ENCODE measurements at places on chromosomes 4 and X.

DNA sequence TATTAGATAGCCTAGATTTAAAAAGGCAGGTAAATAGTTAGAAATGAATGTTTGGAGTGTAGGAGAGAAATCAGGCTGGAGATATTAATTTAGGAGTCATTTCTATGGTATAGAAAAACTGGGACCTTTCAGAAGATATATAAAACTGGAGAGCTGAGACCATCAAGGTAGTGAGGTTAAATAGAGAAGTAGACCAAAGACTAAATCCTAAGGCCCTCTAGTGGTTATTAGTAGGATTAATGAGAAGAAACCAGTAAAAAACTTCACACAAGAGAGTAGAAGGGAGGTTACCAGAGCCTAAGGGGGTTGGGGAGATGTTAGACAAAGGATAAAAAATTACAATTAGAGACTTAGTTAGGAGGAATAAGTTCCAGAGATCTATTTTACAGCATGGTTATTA lies 351.0 kb upstream of the SPANXN1 start:
- no peaks in the 10 kb centered on the region for H3K27me3 ChIP-seq
- H3K27ac ChIP-seq = no peak overlapping the region
- no peaks in the 10 kb centered on the region for H3K36me3 ChIP-seq
- no peak overlapping the region for H3K4me3 ChIP-seq
- DNase-seq = no peak

- H3K36me3 ChIP-seq = no peaks in the 10 kb centered on the region
- H3K4me3 ChIP-seq = no peak overlapping the region
These were observed 1008.3 kb downstream of the PCDH18 start for GRCh38 chr4:136524039-136524438.

- no peak overlapping the region for H3K4me3 ChIP-seq
- H3K36me3 ChIP-seq = no peaks in the 10 kb centered on the region
- H3K27ac ChIP-seq = no peak overlapping the region
- no peak for DNase-seq
- no peaks in the 10 kb centered on the region for H3K27me3 ChIP-seq
These were observed 888.4 kb upstream of the EPHA5 start for GRCh38 chr4:66558651-66559050.

DNA sequence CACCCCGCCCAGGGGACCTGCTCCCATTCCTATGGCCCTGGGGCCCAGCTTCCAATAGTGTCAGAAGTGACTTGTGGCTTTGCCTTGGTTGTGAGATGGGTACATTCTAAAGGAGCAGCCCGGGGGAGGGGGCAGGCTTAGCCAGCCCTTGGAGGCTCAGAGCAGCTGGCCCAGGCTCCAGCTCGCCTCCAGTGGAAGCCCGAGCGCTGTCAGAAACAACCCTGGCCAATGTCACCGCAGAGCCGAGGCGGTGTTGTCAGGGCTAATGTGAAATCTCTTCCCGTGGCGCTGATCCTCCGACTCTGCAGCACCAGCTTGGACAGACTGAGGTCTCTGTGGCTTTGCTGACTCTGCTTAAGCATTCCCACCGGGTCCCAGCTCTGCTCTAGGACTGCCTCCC lies 29.2 kb upstream of the ZNF81 start:
- peaks cover 2% of the 10 kb centered on the region for H3K27me3 ChIP-seq
- no peaks in the 10 kb centered on the region for H3K4me1 ChIP-seq
- H3K27ac ChIP-seq = no peak overlapping the region
- no peak for DNase-seq
